ENCODE measurements at places on chromosomes 3 and 15.

DNA sequence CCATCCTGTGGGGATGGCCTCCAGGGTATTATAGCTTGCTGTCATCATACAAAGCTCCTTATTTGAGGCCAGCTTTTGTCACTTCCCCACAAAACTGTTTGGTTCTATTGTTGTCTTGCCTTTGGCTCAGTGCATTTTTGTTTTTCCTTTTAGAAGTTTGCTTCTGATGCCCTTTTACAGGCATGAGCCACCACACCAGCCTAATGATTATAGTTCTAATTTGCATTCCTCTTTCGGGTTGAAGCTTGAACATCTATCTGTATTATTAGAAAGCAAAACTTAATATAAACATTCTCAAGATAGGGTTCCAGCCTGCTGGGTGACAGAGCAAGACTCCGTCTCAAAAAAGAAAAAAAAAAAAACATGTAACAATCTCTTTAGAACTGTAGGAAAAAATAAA lies 39.8 kb downstream of the SMARCC1 start:
- no peak for DNase-seq

GRCh38 chr3:188916934-188917401 lies 254.8 kb upstream of the TPRG1 start:
- DNase-seq = no peak

DNA sequence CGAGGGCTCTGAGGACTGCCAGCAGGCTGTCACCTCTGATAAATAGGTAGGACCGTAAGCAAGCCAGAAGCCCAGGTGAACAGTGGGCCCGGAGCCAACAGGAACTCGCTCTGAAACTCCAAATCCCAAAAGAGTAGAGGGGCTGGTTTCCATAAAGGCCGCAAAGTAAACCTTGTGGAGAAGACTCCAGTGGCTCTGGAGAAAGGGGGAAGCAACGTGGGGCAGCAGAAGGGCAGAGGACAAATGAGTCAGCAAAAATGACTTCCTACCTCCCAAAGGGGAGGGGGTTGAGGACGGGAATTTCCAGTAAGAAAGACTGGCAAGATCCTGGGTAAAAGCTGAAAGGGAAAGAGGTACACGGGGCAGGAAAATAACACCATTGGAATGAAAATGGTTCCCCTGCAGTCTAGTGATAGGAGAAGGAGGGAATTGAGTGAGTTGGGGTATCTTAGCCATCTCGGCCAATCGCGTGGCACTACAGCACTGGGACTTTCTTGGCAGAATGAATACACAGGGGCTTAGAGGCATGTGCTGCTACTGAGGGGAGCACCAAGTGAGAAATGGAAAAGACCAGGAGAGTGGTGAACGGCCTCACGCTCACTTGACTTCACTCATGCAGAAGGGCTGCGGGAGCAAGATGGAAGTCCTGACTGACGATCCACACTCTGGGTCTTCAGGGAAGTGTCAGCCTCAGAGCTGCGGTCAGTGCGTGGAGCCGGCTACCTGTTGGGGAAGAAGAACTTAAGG lies 33.2 kb downstream of the BMF start:
- DNase-seq = no peak

GRCh38 chr3:32897981-32898623 lies 53.3 kb upstream of the CCR4 start:
- DNase-seq = no peak

- no peak for DNase-seq
Measured at GRCh38 chr3:4313606-4314293, 10.6 kb downstream of the SETMAR start.

DNA sequence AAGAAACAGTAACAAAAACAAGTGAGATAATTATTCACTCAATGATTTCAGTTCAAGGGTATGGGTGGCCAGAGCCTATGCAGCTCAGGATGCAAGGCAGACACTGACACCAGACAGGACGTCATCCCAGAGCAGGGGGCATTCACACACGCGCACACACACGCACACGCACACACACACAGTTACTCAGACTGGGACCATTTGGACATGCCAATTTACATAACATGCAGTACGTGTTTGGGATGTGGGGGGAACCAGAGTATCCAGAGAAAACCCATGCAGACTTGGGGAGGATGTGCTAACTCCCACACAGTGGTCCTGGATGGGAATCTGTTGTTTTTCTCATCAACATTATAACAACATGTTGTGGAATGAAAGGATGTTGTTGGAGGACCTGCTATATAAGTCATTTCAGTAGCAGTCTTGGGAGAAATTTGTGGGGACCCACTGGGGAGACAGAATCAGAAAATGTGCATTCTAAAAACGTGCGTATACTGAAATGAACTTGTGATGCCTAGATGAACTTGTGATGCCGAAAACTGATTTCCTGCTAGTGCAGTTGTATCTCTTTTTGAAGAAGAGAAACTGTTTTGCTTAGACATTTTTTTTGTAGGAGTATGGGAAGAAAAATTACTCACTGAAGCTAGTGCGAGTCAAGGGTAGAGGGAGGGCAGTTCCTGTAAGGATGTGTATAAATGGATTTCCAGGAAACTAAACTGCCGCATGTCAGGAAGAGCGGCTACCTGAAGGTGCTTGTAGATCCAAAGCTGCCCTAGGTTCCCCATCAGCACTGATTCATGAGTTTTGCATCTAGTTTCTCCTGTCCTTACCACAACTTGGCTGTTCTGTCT lies 25.2 kb downstream of the CD200 start:
- DNase-seq = peak; percentile 20

DNA sequence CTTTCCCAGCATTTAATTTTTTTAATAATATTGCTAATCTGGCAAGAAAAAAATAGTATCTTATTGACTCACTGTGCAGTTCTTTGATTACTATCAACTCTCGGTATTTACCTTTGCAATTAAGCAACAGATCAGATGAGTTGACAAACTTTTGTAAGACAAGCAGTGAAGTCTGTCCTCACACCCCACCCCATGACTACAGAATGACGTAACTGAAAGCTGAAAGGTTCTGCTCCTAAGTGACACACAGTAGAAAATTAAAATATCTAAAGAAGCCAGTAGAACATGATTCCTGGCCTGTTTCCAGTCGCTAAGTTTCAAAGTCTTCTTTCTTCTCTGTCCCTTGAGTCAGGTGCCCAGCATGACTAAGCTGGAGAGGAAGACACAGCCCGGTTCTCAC lies 135.5 kb downstream of the STT3B start:
- no peak for DNase-seq

- DNase-seq = no peak
Measured at GRCh38 chr3:6542795-6543194, 318.1 kb upstream of the GRM7 start.

- no peak for DNase-seq
Measured at GRCh38 chr3:78660957-78661356, 1106.8 kb downstream of the ROBO1 start.

- DNase-seq = no peak
Measured at GRCh38 chr15:77219841-77220240, 148.9 kb upstream of the TSPAN3 start.

DNA sequence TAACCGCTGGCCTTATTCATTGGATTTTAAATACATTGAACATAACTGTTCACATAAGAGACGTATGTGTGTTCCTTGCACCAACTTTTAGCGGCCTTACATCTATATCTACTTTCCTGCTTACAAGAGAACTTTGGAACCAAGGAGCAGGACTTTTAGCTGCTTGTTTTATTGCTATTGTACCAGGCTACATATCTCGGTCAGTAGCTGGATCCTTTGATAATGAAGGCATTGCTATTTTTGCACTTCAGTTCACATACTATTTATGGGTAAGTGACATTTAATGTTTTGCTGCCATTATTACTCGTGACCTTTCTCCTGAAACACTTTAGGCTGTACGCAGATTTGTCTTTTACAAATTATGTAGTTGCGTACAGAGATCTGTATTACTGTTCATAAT lies 47.1 kb downstream of the STT3B start:
- DNase-seq = no peak

DNA sequence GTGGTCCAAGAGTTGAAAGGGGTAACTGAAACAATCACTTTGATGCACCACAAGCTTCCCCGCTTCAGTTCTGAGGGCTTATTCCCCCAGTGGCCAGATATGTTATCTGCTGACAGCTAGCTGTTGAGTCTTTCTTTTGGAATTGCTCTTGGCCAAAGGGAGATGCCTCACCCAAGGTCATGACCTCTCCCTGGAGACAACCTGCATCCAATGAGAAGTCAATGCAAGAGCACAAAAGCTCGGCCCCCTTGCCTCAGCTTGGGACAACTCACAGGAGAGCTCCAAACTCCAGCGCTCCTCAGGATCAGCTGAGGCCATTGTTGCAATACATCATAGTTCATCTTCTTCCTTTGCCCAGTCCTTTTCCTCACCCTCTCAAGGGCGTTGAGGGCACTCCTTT lies 31.0 kb upstream of the THBS1 start:
- DNase-seq = no peak

DNA sequence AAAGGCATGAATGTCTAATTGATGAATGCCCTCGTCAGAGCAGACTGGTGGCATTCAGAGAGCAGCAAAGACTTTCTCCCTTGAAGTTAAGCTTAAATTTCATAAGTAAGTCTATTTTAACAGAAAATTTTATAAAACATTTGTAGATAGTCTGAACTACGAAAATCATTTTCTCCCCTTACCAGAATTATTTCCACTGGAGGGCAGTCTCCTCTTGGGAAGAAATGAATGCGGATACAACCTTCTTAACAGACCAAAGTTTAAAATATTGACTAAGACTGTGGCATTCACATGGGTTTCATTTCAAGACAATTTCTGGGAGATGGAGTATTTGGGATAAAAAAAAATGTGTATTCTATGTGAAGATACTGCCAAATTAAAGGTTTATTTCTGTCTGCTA lies 669.0 kb downstream of the FHIT start:
- DNase-seq = no peak
